ENCODE measurements at places on chromosomes 6 and 20.

- no peak for DNase-seq
Observed at GRCh38 chr6:47532981-47533585, 55.5 kb downstream of the CD2AP start.

- DNase-seq = peak; percentile 47
Observed at GRCh38 chr6:31202259-31203166, 32.0 kb upstream of the POU5F1 start.

DNA sequence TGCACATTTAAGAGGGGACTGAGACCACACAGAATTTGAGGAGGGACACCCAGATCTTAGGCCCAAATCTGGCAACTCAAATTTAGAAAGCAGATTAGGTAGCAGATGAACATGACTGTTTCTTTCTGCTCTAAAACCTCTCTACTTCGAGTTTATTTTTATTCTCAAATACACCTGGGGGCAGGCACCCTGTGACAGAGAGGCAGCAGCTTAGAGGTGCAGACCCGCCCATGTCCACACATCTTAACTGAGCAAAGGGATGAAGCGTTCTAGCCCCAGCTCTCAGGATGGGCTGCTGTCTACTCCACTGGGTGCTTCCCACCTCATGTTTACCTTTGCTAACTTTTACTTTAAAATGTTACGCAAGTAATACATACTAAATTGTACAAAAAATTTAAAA lies 125.0 kb downstream of the SLC23A2 start:
- no peak for DNase-seq

DNA sequence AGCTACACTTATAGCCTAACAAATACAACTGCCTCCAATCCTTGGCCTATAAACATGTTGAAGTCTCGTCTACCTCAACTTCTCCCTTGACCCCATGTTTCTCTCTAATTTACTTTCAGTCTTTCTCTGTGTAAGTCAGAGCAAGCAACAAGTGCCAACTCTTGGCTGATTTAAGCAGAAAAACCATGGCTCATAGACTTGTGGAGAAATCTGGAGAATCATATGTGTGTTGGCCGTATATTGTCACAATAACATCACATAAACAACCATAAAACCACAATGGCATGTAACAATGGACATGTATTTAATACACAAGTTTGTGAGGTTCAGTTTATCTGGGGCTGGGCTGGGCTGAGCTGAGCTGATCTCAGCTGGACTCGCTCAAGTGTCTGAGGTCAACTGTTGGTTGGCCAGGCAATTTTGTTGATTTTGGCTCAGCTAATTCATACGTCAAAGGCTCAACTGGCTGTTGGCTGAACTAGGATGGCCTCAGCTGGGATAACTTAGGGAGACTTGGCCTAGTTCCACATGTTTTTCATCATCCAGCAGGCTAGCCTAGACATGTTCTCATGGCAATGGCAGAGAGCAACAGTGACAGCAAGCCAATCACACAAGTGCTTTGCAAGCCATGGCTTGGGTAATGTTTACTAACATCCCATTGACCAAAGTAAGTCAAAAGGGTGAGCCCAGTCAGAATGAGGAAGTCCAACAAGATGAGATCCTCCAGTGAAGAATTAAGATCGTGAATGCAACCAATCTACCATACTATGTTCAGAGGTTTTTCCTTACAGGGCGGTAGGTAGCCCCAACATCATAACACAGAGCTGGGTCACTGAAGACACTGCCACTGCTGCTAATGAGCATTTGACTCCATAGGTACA lies 12.9 kb upstream of the TBC1D22B start:
- DNase-seq = no peak

- no peak for DNase-seq
Observed at GRCh38 chr6:149231778-149232177, 85.7 kb upstream of the TAB2 start.

GRCh38 chr6:152170702-152171667 lies 363.5 kb downstream of the ESR1 start:
- DNase-seq = no peak

DNA sequence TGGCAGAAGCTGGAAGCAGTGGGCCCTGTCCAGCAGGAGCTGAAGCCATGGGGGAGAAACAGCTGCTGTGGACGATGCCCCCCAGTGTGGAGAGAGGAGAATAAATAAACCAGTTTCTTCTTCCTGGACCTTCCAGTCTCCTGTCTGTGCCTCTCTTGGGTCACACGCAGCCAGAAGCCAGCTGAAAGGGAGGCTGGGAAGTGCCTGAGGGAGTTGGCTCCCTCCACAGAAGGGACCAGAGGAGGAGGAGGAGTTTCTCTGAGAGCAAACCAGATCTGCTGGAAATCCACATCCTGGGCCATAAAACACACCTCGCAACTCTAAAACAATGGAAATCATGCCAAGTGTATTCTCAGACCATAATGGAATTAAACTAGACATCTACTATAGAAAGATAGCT lies 577.0 kb downstream of the CDH26 start:
- no peak for DNase-seq

DNA sequence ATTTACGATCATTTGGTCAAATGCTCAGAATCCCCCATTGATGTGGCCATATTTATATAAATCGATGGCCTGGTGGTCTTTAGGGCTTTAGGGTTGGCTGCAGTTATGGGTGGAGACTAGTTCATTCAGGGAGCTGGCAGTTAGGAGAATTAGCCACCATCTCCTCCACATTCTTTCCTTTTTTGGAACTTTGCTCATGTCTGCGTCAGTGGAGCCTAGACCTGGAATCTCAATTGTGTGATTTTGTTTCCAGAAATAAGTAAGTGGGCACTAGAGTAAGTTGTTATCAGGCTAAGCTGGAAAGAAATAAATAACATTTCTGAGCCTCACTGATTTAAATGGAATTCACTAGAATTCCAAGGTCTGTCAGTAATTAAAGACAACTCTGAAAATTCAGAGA lies 29.0 kb upstream of the ELOVL5 start:
- DNase-seq = no peak

- no peak for DNase-seq
Observed at GRCh38 chr20:13205848-13206434, 15.1 kb upstream of the ISM1 start.

- no peak for DNase-seq
Observed at GRCh38 chr20:9367746-9368145, 146.6 kb upstream of the LAMP5 start.

- no peak for DNase-seq
Observed at GRCh38 chr6:137316626-137317025, 97.4 kb upstream of the IFNGR1 start.

GRCh38 chr20:15655295-15655874 lies 917.9 kb downstream of the KIF16B start:
- no peak for DNase-seq

Data from HL-60 (cell line).